ENCODE measurements at places on chromosomes 11 and 22. TPM values are rescaled to one million over a fixed set of nuclear protein-coding genes. Genes with fewer than 3 reads are reported as not detected.

ALKBH3 gene
- total RNA-seq = 25.5 TPM

C11orf86 gene
- total RNA-seq = not detected

CDC42EP1 gene
- 155 TPM for total RNA-seq

HPX gene
- 3.8 TPM for total RNA-seq

KRTAP5-11 gene
- not detected for total RNA-seq

TMEM191C gene
- total RNA-seq = 1.5 TPM

TSGA10IP gene
- not detected for total RNA-seq

RIMBP3C gene
- 0.38 TPM for total RNA-seq

OR56A1 gene
- total RNA-seq = not detected

NRXN2 gene
- total RNA-seq = 3.0 TPM

HDHD5 gene
- 31.5 TPM for total RNA-seq

Measured in chondrocyte (in vitro differentiated cells).